ENCODE measurements at places on chromosomes 5 and 9. TPM values are rescaled to one million over a fixed set of nuclear protein-coding genes. Genes with fewer than 3 reads are reported as not detected.

Gene SV2C
- not detected for total RNA-seq

Gene ELOVL7
- total RNA-seq = 0.61 TPM

Gene CNTFR
- total RNA-seq = not detected

Gene MARVELD2
- 4.0 TPM for total RNA-seq

Gene SLC6A3
- not detected for total RNA-seq

Gene POU5F2
- total RNA-seq = 0.61 TPM

Gene FOXD4L6
- total RNA-seq = not detected
